ENCODE measurements at places on chromosomes 4 and X.

GRCh38 chr4:73413294-73413755 lies 9.2 kb downstream of the ALB start:
- no peak for DNase-seq

GRCh38 chr4:168637872-168638756 lies 141.3 kb downstream of the PALLD start:
- DNase-seq, result no peak

- no peak for DNase-seq
Measured at GRCh38 chrX:82692991-82693390, 815.1 kb upstream of the POU3F4 start.

GRCh38 chr4:73381214-73381613 lies 22.9 kb upstream of the ALB start:
- no peak for DNase-seq

DNA sequence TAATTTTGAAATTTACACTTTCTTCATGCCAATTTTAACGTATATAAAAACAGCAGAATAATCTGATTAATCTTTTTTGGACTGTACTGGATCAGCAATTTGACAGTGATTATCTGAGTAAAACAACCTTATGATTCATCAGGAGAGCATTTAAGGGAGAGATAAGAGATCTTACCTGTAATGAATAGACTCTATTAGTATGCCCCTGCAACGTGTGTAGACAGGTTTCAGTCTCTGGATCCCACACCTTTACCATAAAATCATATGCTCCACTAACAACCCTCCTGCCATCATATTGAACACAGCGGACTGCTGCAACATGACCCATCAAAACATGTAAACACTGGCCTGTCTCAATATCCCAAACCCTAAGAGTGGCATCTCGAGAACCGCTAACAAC lies 210.1 kb downstream of the FBXW7 start:
- no peak for DNase-seq

- DNase-seq, result no peak
Measured at GRCh38 chrX:145213504-145213903, 33.8 kb upstream of the SPANXN1 start.

GRCh38 chrX:724256-724655 lies 93.7 kb downstream of the SHOX start:
- DNase-seq, result no peak

- no peak for DNase-seq
Measured at GRCh38 chr4:133096972-133097371, 52.1 kb upstream of the PCDH10 start.

DNA sequence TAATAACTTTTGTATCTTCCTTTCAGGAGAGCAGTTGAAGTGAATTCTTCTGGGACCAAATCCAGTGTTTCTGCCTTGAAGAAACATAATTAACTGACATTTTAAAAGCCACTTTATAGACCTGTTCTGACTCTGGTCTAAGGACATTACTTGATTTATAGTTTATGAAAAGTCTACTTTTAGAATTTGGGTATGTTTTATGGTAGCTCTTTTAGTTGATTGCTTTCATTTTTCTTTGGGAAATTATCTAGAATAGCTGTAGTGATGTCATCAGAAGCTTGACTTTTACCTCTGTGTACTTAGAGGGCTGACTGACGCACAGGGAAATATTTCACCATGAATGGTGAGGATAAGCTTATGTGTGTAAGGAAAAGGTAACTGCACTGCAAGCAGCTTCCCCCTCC lies 131.8 kb upstream of the LIMCH1 start:
- DNase-seq, result no peak

GRCh38 chr4:21948347-21949072 lies at the start of gene KCNIP4:
KCNIP4 (minus strand) TSS chr4:21948772.
- DNase-seq, result no peak

- no peak for DNase-seq
Measured at GRCh38 chr4:155143512-155143911, 64.9 kb upstream of the NPY2R start.

DNA sequence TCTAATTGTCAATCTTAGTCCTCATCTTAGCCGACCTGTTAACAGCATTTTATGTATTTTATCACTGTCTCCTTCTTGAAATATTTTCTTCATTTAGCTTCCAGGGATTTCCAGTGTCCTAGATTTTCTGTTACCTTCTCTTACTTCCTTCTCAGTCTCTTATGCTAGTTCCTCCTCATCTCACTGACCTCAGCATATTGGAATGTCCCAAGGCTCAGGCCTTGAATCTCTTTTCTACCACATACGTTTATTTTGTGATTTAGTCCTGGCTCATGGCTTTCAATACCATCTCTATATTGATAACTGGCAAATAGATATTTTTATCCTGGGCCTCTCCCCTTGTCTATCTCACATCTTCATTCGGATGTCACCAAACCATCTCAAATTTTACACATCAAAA lies 61.1 kb downstream of the IQCM start:
- DNase-seq, result no peak

DNA sequence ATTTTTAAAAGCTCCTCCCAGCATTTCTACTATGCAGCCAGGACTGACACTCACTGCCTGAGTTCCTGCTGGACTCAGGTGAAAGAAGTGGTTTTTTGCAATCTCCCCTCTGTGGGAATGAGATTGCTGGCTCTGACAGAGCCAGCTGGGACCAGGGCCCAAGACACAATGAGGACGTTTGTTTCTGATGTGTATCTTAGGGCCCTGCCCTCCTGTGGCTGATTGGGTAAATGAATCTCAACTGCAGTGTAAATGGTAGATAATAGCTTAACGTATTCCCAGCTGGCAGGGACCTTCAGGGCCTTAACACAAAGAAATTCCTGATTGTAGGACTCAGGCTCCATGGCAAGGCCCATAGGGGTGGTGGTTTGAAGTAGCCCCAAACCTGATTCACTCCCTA lies 85.8 kb upstream of the PRPS1 start:
- DNase-seq, result no peak

- no peak for DNase-seq
Measured at GRCh38 chr4:24515698-24516097, 68.7 kb downstream of the DHX15 start.

- DNase-seq, result no peak
Measured at GRCh38 chr4:56641494-56642051, 39.5 kb downstream of the HOPX start.

DNA sequence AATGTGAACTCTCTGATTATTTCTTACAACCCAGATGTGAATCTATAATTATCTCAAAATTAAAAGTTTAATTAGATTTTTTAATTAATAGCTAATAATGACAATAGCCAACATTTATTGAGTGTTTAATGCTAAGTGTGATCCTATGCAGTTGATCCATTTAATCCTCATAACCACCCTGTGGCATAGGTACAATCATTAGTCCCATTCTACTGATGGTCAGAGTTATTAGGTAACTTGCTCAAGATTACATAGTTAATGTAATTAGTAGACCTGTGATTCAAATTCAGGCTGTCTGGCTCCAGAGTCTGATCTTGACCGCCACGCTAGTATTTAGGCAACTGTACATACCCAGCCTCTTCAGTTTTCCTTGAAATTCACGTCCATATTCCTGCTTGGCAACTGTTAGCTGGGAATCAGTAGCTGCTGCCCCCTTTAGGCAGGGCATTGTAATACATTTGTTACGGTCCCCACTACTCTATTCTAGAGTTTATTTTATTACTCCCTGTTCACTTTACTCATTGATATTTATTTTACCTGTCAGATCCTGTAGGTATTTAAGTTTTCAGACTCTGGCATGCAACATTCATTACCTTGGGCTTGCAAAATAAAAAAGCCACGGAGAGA lies 20.6 kb upstream of the TEC start:
- no peak for DNase-seq

DNA sequence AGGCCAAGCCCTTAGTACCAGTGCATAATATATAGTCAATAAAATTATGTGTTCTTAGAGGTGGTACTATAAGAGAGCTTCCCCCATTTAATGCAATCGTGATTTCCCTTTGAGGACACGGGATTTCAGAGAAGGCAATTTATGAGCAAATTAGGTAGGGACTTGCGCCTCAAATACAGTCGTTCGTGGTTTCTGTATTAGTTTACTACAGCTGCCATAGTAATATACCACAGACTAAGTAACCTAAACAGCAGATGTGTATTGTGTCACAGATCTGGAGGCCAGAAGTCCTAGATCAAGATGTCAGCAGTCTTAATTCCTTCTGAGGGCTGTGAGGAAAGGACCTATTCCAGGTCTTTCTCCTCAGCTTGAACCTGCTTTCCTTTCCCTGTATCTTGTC lies 1.5 kb upstream of the PUDP start:
- DNase-seq, result no peak

DNA sequence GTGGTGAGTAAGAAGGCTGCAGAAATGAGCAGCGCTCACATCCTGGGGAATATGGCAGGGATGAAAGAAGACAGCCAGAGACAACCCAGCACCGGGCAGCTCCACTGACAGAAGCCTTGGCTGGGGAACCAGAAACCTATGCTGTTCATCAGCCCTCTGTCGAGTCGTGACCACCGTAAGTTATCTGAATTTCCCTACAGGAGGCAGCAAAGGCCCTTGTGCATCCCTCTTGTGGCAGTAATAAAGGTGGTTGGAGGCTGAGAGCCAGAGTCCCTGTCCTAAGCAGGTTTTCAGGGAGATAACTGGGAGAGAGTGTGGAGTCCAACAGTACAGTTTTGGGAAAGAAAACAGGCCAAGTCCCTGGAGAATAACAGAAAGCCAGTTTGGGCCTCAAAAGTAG lies 194.0 kb upstream of the BOD1L1 start:
- DNase-seq, result no peak

GRCh38 chr4:22762548-22762947 lies 69.8 kb downstream of the GBA3 start:
- DNase-seq, result no peak

- no peak for DNase-seq
Measured at GRCh38 chrX:28609917-28610613, 22.8 kb downstream of the IL1RAPL1 start.

GRCh38 chr4:24489870-24490269 lies 94.5 kb downstream of the DHX15 start:
- DNase-seq, result no peak

DNA sequence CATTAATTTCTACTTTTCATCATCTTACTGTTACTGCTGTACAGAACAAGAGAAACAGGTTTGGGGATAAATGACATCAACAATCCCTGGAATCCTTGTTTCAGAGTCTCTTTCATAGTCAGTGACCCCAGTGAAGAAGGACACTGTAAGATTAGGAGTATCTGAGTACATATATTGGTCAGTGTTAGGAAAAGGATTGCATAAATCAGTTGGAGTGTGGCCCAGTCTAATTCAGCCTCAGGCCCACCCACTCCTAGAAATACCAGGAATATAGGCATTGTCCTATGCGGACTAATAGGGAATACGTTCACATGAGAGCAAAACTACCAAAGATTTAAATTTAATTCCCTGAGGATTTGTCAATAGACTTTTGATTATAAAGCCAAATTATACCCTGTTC lies 237.8 kb downstream of the LDB2 start:
- DNase-seq, result no peak

DNA sequence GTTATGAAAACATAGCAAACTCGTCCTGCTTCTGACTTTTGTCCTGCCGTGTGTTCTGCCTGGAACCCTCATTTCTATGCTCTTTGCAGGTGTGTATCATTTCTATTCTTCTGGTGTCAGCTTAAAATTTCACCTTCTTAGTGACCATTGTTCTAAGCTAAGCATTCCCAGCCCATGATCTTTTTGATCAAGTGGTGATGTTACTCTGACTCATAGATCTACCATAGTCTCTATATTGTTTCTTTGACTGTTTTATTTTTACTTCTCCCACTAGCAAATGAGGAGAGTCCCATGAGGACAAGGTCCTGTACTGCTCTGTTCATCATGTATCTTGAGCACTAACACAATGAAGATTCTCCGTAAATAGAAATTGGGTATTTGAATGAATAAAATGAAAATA lies 14.1 kb upstream of the CXCL6 start:
- no peak for DNase-seq

GRCh38 chr4:155946486-155946885 lies 7.2 kb downstream of the CTSO start:
- DNase-seq, result no peak

DNA sequence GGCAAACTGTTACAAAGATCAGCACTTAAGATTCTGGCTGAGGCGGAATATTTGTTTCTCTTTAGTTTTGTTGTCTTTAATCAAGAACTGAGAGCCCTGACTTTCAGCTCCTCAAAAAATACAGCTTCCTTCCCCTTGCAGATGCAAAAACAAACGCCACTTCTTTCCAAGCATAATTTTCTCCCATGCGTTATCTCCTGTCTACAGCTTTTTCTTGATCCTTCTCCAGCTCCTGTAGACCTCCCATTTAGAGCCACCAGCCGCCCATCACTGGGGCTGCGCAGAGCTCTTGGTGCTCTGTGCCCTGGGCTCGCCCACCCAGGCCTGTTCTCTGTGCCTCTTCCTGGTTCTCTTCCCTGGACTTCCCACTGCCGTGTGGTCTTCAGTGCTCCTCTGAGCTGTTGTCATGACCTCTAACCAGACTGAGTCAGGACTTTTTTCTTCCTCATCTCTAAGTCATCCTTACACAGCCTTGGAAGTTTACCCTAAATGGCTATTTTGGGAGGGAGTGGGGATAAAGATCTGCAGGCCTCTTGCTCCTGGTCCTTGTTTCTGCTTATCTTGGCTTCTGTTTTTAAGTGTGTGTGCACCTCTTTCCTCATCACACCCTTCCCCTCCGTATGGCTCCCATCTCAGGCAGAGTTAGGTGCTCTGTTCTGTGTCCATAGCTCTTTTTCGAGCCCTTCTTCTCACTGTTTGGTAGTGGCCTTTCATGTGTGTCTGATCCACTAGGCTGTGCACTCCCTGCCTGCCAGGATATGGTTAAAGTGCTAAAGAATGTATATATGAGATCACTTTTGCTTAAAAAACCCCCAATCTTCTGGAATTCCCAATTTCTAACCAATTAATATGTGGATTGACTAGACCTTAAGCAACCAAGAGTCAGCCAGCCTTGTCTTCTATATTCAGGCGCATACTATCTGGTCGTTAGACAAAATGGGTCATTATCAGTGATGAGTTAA lies 122.5 kb downstream of the PTTG2 start:
- no peak for DNase-seq

DNA sequence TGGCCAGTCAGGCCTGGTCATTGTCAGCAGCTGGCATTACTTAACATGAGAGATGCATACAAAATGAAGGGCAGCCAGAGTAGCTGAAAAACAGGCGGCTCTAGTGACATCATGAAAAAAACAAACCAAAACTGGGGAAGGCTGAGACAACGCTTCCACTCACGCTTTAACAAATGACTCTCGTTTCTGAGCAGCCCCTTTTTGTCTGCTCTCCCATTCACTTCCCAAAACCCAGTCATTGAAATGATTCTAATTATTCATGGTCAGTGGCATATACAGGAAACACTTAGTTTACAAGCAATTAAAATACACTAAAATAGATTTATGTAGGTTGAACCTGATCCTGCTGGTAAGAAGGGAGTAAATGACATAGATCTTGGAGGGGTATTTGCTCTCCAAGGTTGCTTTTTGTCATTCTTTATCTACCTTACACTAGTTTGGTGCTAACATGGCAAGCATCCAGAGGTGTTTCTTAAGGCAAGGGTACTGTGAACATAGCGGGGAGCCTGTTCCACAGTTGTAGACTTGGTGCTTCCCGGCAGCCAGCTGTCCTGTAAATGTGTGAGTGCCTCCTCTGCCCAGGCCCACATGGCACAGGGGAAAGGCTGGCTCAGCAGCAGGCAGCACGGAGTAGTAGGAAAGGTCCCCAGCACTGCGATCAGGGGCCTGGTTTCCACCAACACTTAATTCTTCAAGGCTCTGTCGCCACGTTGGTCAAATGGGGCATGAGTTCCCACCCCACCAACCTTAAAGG lies 61.2 kb upstream of the CITED1 start:
- no peak for DNase-seq

GRCh38 chr4:84973856-84974255 lies 7.4 kb upstream of the WDFY3 start:
- no peak for DNase-seq

- DNase-seq, result no peak
Measured at GRCh38 chrX:153828723-153829548, 1.4 kb downstream of the PDZD4 start.

All from activated CD4-positive, CD25-positive, alpha-beta regulatory T cell treated with anti-CD3 and anti-CD28 coated beads, Interleukin-2, amount 50 U/mL, for 72 hours (primary cell).